ENCODE measurements at places on chromosomes 5 and 9.

- DNase-seq = no peak
Observed at GRCh38 chr5:69046375-69046957, 47.3 kb upstream of the SLC30A5 start.

DNA sequence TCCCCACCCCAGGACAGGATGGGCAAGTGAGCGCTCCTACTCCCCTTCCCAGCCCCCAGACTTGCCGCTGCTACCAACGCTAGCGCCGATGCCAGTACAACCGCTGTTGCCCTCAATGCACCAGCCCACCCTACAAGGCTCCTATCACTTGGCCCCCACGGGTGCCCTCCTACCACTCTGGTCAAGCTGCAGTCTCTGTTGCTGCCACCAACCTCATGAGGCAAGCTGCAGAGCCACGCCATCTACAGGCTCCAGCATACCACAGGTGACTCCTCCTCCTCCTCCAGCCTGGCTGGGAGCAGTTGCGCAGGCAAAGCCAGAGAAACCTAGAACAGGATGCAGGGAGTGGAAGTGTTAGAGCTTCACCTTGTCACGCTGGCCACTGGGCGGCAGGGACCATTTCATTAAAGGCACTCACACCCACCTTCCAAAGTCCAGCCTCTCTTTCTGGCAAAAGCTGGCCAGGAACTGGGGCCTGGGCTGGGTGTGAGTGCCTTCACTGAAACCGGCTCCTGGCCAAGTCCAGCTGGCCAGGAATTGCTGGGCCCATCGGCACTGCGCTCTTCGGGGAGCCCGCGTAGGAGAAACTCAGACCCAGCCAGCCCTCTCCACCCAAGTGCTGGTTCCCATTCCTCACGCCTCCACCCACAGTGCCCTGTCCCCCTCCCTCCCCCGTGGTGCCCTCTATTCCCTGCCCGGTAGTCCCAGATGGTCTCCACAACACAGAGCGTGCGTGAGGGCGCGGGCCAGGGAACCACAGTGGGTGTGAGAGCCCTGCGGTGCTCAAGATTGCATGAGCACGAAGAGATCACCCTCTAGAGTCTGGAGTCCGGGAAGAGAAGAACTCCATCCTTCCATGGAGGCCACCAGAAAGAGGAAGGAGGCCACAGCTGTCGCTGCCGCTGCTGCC is 1.6 kb upstream of the PCAT7 start:
- no peak for DNase-seq

DNA sequence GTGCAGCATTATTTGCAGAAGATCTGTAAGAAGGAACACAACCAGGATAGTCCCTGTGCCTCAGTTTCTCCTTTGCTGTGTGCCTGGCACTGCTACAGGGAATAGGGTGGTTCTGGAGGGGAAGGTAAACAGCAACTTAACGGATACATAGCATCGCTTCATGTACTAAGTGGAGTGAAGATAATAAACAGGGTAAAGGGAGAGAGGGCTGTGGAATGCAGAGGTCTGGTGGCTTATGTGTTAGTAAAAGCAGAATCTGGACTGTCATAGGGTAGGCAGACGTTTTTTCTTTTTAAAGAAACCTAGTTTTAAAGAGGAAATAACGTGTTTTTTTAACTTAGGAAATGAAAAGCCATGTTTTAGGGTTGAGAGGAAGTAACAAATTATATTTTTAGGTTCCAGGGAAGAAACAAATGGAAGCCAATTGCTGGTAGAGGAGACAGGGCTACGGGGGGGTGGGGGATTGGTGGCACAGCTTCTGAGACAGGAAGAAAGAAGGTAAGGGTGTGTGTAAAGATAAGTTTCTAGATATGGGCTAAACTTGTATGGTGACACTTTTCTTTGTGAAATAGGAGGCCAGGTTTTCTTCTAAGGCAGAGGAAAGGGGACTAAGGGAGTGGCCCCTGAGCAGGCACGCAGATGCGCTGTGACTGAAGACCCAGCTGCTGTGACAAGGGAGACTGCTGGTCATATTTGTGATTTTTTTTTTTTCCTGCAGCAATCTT is 1.3 kb downstream of the GNG10 start:
- DNase-seq = no peak

GRCh38 chr5:96146675-96147074 is 185.0 kb upstream of the ELL2 start:
- DNase-seq = no peak

DNA sequence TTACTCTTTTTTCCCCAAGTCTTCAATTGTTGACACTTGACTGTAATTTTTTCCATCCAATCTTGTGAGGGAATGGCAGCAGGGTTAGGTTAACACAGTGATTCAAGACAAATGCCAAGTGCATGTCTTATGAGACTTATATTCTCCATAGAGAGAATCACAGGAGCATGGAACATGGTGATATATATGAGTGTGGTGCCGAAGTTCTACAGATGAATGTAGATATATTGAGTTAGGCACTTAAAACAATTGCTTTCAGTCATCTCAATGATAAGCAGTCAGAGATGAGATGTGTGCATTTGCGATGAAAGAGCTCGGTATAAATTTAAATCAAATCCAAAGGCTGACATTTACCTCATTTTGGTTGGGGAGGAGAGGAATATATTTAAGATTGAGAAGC is 211.2 kb downstream of the CDH10 start:
- no peak for DNase-seq

- DNase-seq = no peak
Observed at GRCh38 chr9:89601306-89601705, 3.5 kb upstream of the GADD45G start.

DNA sequence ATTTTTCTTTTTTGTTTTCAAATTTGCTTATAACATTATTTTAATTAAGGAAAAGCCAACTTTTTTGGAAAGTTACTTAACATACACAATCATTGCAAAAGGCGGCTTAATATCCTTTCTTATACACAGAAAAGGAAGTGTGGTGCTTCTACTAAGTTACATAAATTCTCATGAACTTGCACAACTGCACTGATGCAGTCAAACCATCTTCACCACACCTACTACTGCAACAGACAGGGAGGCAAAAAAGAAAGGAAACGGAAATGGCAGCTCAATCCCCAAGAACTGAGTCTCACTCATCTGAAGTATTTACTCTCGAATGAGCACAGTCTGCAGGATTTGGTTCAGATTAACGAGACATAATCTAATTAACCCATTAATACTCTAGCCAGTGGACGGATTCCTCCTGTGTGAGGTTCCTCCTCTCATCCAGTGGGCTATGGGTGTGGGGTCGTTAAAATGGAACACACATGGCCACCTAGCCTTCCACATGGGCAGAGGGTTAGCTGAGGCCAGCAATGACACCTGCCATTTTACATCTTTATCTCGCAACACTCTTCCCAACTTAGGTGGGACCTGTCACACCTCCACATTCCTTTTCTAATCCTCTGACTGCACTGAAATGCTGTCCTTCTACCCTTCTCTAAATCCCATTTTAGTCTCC is 30.0 kb downstream of the GOLM1 start:
- DNase-seq = no peak

DNA sequence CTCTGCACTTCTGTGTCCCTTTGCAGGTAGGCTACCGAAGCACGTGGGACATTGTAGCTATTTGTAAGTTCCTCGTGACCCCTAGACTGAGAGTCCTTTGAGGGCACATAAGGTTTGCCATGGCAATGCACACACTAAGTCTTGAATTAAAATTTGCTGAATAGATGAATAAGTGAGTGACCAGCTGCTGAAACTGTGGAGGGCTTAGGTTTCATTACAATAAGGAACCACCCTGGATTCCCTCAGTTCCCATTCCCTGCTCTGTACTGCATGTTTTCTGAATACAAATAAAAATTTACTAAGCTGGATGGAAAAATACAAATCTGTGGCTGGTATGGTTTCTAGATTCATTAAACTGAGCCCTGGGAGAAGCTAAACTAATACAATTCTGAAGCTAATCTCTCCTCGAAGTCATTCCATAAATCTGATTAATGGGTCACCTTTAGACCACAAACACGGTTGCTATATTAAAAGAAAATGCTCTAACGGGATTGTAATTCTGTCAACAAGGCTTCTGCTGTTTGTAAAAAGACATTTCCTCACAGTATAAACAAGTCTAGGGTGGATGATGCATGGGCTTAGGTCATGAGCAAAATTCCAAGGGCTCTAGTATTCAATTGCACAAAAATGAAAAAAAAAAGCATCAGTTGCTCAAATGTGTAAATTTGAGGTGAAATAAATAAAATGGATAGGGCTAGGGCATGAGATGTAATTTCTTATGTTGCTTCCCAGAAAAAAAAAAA is 172.3 kb downstream of the ATP10B start:
- DNase-seq = no peak

- DNase-seq = no peak
Observed at GRCh38 chr9:87643778-87644570, 81.9 kb upstream of the CTSL start.

DNA sequence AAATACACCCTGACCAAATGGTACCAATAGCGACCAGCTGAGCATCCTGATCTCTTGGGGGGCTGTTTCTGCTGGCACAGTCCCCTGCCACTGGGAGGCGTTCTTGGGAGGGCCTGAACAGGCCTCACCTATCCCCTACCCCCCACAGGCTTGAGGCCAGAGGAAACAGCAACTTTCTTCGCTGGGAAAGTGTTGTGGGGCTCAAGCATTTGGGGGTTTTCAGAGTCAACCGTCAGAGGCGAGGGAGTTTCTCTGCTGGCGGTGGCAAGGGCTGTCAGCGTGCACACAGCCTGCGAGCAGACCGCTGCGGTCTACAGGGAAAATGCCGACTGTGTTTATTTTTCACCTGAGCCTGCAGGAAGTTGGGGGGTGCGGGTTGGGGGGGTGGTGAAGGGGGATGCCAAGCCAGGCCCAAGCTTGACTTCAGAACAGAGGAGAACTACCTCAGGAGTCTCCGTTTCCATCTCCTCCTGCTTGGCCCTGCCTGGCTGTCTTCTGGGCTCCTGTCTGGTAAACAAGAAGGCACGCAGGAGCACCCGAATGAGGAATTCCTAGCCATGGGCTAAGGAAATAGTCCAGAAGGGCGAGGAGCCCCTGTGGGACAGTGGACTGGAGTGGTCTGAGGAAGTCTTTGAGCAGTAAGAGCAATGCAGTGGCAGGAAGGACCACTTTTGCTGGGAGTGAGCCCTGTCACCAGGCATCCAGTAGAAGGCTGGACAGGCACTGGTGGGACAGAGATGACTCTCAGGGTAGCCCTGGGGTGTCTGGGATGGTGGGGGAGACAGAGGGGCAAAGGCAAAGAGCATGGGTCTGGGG is 18.1 kb downstream of the TCF7 start:
- no peak for DNase-seq

DNA sequence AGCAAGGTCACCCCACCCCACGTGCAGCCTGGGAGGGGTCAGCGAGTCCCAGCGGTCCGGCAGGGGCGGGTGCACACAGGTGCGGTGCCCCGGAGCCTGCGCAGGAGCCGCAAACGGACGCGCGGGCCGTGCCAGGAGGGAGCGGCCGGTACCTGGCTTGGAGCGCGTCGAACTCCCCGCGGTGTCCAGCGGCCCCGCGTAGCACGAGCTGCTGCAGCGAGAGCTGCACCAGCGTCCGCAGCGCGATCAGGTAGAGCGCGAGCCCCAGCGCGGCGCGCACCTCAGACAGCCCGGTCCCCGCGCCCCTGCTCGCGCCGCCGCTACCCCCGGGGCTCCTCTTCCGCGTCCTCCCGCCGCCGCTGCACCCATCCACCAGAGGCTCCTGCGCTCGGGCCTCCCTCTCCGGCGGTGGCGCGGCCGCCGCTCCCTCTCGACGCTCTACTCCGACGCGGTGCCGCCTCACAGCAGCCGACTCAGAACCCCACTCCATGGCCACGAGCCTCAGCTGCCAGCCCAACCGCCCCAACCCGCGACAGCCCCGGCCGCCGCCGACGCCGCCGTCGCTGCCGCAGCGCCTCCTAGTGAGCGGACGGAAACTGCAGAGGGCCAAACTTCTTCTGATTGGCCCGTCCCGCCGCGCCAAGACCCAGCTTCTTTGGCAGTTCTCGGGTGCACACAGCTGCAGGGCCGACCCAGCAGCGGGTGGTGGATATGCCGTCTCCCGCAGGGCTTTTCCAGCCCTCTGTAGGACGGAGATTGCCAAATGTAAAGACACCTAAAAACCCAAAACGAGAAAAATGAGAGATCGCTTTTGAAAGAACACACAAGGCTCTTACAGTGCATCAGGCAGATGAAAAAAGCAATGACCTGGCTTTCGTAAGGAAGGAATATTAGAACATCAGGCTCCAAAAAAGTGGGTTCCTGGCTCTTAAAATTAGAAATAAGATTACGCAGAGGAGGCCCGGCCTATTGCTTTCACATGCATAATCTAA is at the start of gene ERMP1:
Gene ERMP1 (minus strand): TSS at position 580 of the 992 bp plus-strand sequence. CDS start 90 bp downstream, at position 490.
- no peak for DNase-seq

DNA sequence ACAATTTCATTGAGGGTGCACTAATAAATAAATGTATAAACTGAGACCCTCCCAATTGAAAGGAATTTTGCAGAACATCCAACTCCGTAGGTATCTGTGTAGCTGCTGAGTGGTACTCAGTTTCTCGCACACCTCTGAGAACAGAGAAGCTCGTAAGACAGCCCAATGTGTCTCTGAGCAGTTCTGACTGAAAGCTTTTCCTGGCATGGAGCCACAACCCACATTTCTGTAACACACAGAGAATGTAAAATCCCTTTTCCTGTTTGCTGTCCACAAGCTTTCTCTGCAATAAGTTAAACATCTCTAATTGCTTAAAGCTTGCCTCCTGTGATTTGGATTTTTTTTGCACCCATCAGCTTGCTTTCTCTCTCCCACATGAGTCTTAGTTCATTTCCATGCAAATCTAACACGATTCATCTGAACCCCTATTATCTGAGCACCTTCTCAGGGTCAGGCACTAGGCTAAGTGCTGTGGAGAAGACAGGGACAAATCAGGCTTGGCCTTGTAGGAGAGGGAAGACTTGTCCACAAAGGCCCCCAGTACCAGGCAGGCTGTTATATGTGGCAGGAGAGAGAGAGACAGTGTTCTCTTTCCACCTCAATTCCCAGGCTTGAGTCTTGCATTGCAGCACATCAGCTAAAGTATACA is 44.2 kb upstream of the COL15A1 start:
- DNase-seq = peak; percentile 78

GRCh38 chr5:33614039-33614438 is 173.3 kb downstream of the TARS1 start:
- no peak for DNase-seq

GRCh38 chr9:123495731-123496130 is 139.7 kb downstream of the CRB2 start:
- DNase-seq = no peak

DNA sequence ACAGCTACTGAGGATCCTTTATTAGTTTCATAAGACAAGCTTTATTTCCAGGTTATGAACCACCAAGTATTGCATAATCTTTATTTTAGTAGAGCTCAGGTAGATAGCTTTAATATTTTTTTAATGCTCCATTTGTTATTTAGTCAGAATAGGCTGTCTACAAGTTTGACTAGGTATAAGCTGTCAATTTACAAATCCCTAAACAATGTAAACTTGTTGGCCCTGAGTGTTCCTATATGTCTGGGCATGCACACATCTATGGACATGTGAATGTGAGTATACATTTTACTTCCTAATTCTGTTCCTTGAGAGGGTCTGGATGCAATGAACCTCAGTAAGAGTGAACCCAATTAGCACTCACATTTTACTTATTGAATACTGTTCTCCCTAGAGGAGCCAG is 722.2 kb upstream of the PTPRD start:
- DNase-seq = no peak

DNA sequence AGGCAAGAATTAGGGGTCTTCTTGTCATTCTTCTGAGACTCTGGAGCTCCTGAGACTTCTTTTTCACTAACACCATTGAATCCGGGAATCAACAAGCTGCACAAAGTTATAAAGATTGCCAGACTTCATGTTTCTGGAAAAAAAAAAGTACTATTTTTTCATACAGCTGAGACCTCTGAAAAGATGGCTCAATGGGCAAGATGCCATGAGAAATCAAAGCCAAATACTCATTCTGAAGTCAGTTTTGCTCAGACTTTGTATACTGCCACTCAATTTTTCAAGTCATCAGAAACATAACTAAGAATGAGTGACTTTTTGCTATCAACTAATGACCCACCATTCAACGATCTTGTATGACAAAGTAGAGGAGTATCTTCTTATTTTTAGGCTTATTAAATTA is 512.0 kb downstream of the RAB3C start:
- no peak for DNase-seq

Measured in SK-N-MC (cell line).